ENCODE measurements at places on chromosomes 5 and 9. TPM values are rescaled to one million over a fixed set of nuclear protein-coding genes. Genes with fewer than 3 reads are reported as not detected.

The TNFAIP8 gene
- 251 TPM for total RNA-seq

The NIPBL gene
- total RNA-seq, result 41.1 TPM

The PCDHGA6 gene
- total RNA-seq, result 0.13 TPM

The DIPK1B gene
- total RNA-seq, result not detected

The ZNF883 gene
- total RNA-seq, result 1.0 TPM

The SARDH gene
- total RNA-seq, result 2.1 TPM

The FAM78A gene
- total RNA-seq, result 46.4 TPM

The GABRA1 gene
- total RNA-seq, result not detected

The FOXD4L4 gene
- total RNA-seq, result not detected

The FGD3 gene
- total RNA-seq, result 36.4 TPM

The MAMDC4 gene
- total RNA-seq, result 14.1 TPM

The SPATA31A3 gene
- not detected for total RNA-seq

The PDZD2 gene
- total RNA-seq, result not detected

All from activated CD8-positive, alpha-beta memory T cell treated with anti-CD3 and anti-CD28 coated beads for 36 hours (primary cell).